ENCODE measurements at places on chromosomes 5 and 9. TPM values are rescaled to one million over a fixed set of nuclear protein-coding genes. Genes with fewer than 3 reads are reported as not detected.

Gene TMOD1
- 1.2 TPM for polyA plus RNA-seq

Gene MEIKIN
- polyA plus RNA-seq: not detected

Gene SLC25A2
- polyA plus RNA-seq: 0.21 TPM

Gene TAF1L
- 0.09 TPM for polyA plus RNA-seq

Gene HAVCR2
- 2.5 TPM for polyA plus RNA-seq

Gene PTGR1
- 47.1 TPM for polyA plus RNA-seq

Gene SAXO1
- polyA plus RNA-seq: 0.18 TPM

Gene SLC2A8
- 22.9 TPM for polyA plus RNA-seq

Gene RACK1
- polyA plus RNA-seq: 2,862 TPM
